NCI-H69 (cell line): ENCODE measurements at places on chromosomes 7 and 10.

- DNase-seq, result no peak
These were observed 66.8 kb upstream of the KIF5B start for GRCh38 chr10:32123021-32123420.

DNA sequence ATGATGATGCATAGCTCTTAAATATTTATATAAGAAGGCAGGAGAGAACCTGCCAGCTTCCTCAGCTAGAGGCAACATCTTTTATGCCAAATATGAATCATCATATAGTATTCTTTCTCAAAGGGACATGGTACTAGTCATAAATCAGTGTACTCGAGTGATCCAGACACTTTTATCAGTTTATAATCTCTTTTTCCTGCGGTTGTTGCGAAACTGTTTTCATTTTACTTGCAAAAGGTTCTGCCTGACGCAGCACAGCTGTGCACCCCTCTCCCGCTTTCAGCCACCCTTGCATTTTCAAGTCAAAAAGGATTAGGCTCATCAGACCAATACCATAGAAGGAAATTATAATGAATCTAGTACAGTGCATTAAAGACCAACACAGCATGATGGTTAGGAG is 332.3 kb upstream of the PRKCQ start:
- DNase-seq, result no peak

GRCh38 chr7:127782075-127782474 is 130.1 kb downstream of the SND1 start:
- DNase-seq, result peak; percentile 24

GRCh38 chr7:40709062-40709964 is 574.5 kb downstream of the SUGCT start:
- no peak for DNase-seq

GRCh38 chr10:93383562-93383981 is 98.6 kb downstream of the MYOF start:
- peak; percentile 48 for DNase-seq

DNA sequence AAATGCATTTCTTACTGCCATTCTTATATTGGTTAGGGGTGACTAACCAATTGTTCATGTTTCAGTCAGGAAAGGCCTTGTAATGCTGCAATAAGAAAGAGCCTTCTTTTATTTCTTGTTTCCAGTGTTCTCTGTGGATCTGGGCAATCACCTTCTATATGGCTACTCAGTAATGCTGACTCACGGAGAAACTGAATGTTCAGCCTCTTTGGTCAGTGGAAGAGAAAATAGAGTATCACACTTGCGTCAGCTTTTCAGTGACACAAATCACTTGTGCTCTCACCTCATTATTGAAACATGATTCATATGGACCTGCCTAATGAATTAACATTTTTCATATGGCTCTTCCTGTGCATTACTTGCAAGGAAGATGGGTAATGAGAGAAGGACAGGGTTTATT is 243.9 kb upstream of the POT1 start:
- no peak for DNase-seq

GRCh38 chr7:90180649-90181048 is 26.4 kb downstream of the STEAP1 start:
- DNase-seq, result no peak

DNA sequence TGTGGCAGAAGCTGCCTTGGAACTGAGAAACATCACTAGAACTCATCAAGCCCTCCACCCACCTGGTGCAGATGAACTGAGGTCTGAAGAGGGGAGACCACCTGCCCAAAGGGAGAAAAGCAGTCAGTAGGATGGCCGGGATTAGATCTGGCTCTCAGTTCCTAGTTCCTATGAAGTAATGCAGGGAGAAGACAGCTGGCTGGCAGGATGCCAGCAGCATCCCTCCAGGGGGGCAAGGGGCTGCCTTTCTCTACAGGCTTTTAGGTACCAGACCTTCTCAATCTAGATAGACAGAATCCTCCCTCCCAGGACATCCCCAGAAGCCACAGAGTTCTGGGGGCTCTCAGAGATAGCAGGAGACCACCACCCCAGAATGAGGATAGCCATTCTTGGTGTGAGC is 7.8 kb downstream of the CRHR2 start:
- peak; percentile 65 for DNase-seq

DNA sequence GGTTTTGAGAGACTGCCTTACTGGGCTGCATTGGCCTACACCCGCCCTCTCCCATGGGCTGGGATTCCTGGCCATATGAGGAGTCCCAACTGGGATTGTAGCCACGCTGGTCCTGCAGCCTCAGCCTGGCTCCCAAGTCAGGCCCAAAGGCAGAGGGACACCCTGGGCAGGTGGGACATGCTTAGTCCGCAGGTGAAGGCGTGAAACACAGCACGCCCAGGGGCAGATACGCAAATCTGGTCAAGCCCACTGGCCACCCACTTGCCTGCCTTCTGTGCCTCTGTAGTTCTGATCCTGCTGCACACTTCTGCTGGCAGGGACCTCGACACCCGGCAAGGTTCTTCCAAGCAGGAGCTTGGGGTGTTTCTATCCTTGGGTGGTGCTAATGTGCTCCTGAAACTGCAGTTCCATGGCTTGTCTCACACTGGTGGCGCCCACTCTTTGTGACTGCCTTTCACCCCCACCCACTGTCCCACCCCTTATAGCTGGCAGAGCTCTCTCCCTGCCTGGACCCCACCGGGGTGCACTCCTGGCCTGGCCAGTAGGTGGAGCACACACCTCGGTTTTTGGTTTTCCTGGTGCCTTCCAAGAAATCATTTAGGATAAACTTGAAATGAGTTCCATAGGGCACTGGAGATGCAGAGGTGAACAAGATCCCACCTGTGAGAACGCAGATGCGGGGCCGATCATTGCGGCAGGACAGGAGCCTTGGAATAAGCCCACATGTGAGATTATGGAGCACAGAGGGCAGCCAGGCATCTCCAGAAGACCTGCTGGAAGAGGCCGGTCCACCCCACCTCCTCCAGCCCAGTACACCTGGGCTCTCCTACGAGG is 47.9 kb downstream of the MKI67 start:
- DNase-seq, result peak; percentile 34

DNA sequence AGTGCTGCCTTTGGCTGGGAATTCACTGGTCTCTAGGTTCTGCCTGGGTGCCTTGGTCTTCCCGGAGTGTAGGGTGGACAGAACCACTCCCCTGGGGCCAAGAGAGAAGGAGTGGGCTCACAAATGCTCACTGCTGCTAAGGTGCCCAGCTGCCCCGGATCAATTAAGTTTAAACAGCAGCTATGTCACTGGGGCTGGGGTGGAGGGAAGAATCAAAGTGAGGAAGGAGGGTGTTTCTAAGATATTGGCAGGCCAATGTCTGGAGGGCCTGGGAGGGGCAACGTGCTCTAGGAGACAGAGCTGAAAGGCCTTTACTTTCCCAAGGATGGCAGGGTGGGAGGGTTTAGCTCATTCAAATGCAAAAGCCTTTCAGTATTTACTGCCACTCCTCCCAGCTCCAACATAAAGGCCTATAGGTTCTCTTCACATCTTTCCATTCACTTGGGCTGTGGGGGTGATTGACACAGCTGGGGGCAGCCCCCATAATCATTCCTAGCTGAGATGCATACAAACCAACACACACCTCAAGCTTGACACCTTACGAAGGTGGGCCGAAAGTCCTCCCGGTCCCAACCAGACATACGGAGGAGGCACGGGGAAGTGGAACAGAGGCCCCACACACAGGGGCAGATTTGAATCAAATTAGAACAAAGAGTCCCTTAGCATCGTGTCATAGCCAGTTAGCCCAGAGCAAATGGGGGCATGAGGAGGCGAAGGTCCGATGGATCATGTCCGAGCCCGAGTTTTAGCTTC is 108.0 kb upstream of the EFCAB10 start:
- peak; percentile 11 for DNase-seq

- peak; percentile 99 for DNase-seq
These were observed 71.6 kb downstream of the THSD7A start for GRCh38 chr7:11760372-11760771.

DNA sequence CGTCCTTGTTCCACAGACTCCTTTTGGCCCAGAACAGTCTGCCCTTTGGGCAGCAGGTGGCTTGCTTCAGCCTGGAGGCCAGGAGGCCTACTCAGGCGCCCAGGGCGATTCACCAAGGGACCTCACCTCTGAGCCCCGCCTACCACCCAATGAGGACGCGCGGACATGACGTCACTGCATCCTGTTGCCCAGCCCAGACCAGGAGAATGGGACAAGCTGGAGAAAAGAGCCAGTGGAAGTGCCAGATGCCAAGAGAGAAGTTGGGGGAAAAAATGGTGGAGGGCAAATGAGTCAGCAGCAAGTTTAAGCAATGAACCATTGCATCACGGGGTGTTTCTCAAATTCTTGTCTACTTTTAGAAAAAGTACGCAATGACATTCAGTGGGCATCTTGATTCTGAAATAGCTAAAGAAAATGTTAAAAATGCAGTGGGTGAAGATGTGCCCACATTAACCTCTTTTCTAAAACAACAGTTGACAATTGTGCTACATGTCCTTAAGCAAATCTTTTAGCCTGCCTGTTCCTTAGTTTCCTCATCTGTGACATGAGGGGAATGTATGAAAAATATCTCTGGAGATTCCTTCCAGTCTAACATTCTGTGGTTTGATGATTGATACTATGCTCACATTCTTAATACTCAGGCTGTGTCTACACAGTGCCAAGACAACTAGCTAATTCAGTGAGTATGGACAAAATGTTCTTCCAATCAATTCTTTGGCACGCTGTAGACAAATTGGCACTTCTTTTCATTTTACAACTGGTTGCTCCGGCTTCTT is 23.9 kb upstream of the LEP start:
- no peak for DNase-seq

DNA sequence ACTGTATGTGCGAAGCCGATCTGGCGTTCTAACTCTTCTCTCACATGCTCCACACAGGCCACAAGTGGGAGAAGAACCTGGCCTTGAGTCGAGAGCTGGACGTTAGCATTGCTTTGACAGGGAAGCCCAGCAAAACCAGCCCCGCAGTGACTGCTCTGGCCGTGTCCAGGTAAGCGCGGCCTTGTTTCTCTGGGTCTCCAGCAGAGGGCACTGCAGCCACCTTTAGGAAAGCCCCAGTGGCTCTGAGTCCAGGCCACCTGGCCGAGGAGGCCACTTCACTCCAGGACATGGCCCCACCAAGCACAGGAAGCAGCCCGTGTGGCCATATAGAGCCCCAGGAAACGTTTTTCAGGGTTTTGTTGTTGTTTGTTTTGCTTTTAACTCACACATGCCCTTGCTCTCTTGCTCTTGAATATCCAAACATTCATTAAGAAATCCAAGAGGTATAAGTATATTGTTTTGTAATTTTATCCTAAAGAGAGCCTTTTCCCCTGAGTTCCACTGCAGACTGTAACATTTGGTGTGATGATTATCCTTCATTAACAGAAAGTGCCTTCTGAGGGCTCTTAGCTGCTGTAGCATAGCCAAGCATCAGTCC is 41.8 kb upstream of the LRRC18 start:
- peak; percentile 50 for DNase-seq

GRCh38 chr7:22730921-22731654 is 4.1 kb downstream of the IL6 start:
- no peak for DNase-seq

- peak; percentile 63 for DNase-seq
These were observed 499.4 kb downstream of the AUTS2 start for GRCh38 chr7:70097645-70098044.

- DNase-seq, result no peak
These were observed 27.6 kb downstream of the SCRN1 start for GRCh38 chr7:29962035-29962434.
